Activated CD4-positive, alpha-beta T cell treated with anti-CD3 and anti-CD28 coated beads, Interleukin-2, amount 50 U/mL, for 48 hours (primary cell): ENCODE measurements at places on chromosomes 12 and 14.

DNA sequence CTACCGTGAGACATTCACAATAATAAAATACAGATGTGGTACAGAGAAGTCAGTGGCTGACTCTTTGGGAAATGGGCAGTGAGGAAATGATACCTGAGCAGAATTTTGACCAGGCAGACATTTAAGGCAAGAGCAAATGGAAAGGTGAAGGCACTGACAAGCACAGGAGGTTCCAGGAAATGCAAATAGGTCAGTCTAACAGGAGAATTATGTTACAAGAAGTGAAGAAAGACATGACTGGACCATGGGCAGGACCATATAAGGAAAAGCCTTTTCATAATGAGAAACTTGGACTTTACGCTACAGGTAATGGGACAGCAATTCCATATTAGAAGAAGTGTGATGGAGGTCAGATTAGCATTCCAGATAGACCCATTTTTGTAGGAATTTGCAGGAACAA is 338.9 kb downstream of the PDZRN4 start:
- DNase-seq = no peak

DNA sequence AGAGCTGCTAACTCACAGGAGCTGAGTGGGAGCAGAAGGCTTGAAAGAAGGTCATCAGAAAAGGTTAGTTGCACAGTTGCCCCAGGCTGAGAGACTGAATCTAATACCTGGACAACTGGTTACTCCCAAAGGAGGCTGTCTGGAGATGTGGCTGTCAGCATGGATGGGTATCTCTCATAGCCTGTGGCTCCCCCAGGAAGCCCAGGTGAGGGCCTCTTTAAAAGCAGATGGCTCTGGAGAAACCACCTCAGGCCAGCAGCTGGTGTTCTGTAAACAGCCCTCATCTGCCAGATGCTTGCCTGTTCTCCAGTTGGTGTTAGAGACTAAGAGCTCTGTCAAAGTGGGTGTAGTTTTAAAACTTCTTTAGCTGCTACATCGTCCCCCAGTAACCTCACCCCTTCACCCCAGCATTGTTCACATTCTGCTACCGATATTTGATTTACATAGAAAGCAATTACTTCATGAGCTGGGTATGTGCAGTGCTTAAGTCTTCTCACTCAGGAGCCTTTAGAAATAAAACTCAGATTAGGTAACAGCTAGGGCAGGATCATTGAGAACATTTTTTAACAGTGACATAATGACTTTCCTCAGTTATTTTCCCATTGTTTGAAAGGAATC is 25.8 kb downstream of the DACT1 start:
- no peak for DNase-seq

DNA sequence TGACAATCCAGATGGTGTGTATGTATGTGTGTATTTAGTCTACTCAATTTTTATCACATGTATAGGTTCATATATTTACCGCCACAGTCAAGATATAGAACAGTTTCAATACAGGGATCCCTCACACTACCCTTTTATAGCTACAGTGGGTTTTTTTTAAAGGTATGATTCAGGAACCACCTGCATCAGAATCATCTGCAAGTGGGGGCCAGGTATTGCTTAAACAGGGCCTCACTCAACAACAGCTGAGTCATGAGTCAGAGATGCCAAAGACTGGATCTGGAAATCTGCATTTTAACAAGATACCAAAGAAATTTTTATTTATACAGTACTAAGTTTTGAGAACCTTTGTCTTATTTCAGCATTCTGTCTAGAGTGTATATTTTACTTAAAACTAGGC is 117.6 kb downstream of the SLC35F4 start:
- DNase-seq = no peak

DNA sequence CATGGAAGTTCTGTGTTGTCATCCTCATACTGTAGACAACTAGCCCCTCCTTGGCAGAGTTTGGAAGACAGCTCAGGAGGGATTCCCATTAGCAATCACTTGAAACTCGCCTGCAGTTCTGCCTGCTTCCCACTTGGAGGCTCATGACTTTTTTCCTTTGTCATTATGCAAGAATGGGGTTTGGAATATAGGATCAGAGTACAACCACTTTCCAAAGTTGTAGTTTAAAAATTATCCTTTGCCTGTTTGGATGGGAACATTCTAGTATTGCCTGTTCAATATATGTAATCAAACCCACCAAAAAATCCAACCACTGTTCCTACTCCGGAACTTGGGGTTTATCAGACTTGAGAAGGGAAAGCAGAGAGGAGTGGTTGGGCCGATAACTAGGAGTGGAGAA is 2.1 kb upstream of the GPD1 start:
- DNase-seq = no peak

GRCh38 chr14:42368234-42368633 is 761.6 kb downstream of the LRFN5 start:
- DNase-seq = no peak

DNA sequence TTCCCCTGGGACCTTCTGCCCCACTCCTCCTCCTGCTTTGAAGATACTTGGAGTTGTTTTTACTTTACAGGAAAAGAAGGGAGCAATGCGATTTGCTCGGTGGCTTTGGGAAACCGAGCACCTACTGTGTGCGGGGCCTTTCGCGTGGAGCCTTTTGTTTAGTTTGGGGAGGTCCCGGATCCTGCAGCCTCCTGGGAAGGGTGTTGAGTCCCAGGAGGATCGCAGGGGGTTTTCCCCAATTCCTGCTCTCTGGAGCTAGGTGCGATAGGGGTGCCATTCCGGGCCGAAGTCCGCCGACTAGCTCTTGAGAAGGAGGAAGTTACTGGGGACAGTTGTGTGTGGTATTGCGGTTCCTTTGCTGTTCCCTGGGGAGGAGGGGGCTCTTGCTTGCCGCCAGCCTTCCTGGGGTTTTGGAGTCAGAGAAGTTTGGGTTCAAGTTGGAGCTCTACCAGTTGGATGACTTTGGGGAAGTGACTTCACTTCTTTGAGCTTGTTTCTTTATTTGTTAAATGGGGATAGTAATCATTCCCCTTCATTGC is 1.1 kb downstream of the BRI3BP start:
- DNase-seq = peak; percentile 15

DNA sequence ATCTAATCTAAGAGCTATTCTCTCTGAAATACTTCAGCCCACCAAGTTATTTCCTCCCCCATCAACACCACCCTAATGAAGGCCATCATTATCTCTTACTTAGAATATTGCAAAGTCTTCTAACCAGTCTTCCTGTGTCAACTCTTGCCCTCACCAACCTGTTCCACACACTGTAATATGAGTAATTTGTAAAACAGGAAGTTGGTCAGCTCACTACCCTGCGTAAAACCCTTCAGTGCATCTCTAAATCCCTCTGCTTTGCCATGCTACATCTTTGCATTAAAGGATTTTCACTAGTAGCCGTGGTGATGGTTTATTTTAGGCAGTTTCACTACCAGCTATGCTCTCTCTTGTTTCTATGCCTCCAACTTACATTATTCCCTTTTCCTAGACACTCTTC is 70.0 kb downstream of the KIF21A start:
- no peak for DNase-seq

DNA sequence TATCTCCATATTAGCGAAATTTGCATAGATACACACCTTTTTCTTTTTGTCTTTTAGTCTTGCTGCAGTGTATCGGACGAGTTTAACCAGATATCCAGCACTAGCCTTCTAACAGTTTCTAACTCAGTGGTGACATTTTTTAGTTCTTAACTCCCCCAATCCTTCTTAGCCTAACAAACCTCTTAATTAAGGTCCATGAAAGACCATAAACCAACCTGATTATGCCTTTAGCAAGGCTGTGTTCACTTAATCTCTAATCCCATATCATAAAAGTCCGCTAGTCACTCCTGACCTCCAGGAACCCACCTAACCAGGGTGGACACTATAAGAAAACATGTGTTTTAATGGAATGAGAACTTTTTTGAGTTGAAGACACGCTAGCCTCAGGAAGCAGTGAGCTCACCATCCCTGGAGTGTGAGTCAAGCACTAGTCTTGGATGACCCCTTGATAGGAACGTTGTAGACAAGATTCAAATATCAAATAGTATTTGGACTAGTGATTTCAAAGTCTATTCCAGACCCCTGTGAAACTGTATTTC is 9.5 kb downstream of the CDKN1B start:
- no peak for DNase-seq

DNA sequence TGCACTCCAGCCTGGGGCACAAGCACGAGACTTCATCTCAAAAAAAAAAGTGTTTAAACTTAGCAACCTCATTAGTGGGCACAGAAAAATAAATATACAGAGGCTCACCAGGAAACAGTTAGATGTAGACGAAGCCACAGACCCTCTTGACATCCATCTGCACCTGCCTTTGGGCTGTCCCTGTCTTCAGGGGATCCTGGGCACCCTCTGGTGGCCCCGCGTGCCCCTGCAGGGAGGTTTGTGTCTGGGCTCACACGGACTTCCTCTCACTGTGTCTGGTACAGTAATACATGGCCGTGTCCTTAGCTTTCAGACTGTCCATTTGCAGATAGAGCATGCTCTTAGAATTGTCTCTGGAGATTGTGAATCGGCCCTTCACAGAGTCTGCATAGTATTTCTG is 916.5 kb downstream of the TMEM121 start:
- peak; percentile 50 for DNase-seq

DNA sequence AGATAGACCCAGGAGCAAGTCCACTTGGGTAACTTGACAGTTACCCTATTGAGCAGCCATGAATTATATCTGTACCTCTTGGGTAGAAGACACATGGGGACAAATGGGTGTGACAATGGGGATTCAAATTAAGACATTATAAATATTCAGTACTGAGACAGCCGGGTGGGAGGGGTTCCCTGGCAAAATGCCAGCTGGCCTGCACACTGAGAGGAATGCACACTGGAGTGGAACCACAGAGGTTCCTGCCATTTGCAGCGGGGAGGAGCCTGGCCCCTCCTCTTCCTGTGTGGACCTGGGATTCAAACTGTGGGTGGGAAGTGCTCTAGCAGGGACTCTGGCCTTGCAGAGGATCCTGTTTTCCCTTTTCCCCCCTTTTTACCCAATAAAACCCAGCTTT is 118.7 kb upstream of the CDKN3 start:
- no peak for DNase-seq

DNA sequence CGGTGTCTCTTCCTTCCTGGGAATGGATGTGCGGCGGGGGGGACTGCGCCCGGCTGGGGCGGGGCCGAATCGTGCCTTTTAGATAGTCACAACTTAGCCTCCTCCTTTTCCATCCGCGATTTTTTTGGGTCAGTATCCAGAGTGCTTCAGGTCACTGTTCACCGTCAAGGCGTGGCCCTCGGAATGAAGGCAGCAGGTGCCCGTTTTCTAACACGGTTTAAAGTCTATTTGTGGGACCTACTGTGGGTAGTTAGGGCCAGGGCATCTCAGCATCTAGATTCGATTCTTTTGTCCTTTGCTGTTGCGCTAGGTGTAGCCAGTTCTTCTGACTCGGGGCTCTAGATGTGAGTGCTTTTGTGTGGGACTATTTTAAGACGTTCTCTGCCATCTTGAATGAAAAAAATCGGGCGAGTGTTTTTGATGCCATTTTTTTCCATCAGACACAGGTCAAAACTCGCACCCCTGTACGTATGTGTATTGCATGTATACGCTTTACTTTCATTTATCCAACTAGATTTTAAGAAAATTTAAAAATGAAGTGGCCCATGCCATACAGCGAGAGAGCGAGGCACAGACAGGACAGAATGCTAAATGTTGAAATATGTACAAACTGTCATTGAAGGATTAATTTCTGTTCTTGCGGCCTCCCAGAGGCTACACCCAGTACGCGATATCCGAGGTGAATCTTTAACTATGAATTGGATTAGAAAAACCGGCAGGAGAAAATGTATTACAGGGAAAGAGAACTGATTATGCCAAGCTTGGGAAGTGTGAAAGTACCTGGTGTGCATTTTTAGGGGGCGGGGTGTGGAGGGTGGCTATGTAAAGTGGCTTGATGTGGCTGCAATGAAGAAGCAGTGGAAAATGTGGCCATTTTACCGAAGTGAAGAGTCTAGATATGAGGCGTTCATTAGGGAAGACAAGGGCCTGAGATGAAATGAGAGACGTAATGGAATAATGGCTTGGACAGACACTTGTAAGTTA is 835 bp downstream of the VEZT start:
- DNase-seq = peak; percentile 58

DNA sequence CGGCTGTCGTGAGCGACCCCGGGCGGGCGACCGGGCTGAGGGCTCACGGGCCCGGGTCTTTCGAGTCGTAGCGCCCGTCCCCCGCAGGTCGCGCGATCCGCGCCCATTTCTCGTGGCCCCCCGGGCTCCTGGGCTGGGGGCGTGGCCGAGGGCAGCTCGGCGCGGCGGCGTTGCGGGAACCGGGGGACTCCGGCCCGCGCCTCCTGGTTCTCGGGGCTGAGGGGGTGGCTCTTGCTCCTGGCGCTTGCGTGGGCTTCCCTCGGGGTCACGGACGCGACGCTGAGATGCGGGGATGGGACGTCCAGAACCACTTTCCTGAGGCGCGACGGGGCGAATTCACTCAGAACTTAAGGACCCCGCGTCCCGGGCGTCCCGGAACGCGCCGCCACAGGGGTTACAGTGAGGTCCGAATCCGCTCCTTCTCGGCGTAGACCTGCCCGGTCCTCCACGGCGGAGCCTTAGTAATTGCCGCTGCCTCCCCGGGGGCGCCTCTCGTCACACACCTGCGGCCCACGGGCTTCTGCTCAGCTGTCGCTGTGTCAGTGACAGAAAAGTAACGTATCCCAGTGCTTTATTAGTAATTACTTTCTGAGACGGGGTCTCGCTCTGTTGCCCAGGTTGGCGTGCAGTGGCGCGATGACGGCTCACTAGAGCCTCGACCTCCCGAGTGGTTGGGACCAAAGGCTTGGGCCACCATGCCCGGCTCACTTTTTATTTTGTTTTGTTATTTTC is 606 bp downstream of the EP400 start:
- DNase-seq = peak; percentile 43

GRCh38 chr14:34676516-34677211 is 37.7 kb downstream of the CFL2 start:
- DNase-seq = no peak

- DNase-seq = no peak
These were observed 750 bp upstream of the DBX2 start for GRCh38 chr12:45051572-45052125.

DNA sequence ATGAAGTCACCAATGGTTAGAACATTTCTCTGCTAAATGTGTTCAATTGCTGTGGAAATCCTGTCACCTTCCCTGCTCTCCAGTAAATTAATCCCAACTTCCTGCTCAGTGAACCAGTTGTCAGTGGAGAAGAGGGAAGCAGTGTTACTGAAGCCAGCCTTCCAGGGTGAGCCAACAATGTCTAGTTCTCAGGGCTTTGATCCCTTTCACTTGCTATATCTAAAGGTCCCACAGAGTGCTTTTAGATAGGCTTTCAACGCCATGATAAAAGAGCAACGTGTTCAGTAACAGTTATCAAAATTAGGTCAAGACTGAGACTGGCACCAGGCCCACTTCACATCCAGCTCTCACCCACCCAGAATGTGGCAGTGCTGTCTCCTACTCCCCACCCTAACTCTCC is 139.7 kb downstream of the KCNH5 start:
- no peak for DNase-seq

- no peak for DNase-seq
These were observed 21.1 kb upstream of the VWF start for GRCh38 chr12:6145564-6145963.
